Adrenal gland (tissue), 19 donors: ENCODE measurements at places on chromosomes 12 and 14.
A peak's percentile ranks its signal among the peaks of the same experiment; 100 is the strongest.

DNA sequence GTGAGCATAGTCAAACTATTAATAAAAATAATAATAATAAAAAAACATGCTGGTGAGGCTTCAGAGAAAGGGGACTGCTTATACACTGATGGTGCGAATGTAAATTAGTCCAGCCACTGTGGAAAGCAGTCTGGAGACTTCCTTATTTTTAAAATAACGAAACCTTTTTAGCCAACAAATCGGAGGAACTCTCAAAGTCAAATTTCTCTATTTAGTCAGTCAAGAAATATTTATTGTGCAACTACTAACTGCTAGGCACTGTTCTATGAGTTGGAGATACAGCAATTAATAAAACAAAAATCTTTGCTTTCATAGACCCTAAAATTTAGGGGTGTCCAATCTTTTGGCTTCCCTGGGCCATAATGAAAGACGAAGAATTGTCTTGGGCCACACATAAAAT, 10.8 kb downstream of the TAOK3 start:
- no peak for DNase-seq

- no peak for DNase-seq
Observed at GRCh38 chr14:48580692-48581091, 905.3 kb upstream of the MDGA2 start.

DNA sequence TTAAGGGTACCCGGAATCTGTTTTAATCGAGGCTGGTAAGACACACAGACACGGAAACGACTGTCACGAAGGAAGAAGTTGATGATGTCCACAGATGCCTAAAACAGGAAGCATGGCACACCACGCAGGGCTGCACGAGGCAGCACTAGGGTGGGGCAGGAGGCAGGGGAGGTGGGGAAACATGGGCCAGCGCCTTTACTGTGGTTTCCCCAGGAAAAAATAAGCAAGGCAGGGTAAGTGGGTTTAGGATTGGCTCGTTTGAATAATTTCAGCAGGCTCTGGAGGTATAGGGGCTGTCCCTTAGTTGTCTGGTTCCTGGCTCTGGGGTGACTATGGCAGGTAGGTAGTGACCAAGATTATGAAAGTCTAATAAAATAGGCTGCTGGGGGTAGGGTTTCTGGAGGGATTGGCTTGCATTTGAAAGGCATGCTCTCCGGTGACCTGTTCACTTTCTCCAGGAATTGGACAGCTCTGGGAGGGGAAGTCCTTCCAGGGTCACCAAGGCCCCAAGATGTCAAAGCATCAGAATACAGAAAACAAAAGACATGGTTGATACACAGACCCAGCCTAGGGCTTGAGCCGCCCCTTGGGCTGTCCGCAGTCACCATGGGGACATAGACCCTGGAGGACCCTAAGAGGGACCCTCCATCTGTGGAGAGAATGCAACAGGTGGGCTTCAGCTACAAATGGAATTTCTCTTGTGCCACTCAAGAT, 35.3 kb downstream of the MAP1LC3B2 start:
- DNase-seq = peak; percentile 25

- no peak for DNase-seq
Observed at GRCh38 chr12:44296624-44297197, 460.8 kb downstream of the TMEM117 start.

DNA sequence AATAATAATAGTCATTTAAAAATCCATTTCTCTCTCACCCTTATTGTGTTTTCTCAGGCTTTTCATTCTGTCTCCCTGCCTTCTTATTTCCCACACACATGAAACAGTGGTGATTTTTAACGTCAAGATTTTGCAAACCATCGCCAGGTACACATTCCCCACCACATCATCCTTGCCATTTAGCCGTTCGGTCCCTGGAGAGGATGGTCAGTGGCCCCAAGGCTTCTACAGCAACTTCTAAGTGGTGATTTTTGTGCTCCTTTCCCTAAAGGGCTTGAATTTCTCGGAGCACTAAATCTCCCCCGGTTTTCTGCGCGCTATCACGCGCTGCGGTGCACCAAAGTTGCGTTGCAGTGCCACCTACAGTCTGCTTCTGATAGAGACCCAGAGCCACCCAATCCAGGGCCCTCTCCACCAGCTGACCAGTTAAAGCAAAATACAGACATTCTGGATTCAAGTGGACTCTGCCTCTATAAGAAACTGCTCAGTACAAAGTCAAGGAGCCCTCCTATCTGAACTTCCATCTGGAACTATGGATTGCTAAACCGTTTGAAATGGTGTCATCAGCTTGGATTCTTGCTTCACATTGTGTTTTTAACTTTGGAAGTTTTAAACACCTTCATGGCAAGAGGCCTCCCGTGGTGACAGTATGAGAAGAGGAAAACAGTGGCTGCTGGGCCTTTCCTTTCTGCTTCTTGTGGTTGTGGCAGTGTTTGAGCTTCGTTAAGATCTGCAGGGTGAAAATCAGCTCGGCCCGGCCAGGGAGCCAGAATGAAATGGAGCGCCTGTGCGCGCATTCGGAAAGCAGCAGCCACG, 234.0 kb downstream of the SPTSSA start:
- DNase-seq = peak; percentile 53

GRCh38 chr12:113788020-113788856, 177.9 kb downstream of the RBM19 start:
- DNase-seq = no peak

DNA sequence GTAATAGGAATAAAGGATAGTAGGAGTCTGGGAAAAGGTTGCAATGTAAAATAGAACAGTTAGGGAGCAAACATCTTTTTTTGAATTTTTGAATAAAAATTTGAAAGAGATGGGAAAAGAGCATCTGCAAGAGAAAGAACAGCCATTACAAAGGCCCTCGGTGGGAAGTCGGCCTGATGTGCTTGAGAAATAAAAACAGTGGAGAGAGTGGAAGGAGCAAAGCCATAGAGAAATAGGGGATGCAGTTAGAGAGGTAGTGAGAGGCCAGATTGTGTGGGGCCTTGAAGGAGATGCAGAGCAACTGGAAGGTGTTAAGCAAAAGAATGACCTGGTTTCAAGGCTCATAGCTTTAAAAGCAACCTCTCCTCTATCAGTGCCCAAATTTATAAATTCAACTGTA, 409.8 kb downstream of the RERGL start:
- no peak for DNase-seq

GRCh38 chr14:99268810-99269707, 2.9 kb downstream of the BCL11B start:
- no peak for DNase-seq

DNA sequence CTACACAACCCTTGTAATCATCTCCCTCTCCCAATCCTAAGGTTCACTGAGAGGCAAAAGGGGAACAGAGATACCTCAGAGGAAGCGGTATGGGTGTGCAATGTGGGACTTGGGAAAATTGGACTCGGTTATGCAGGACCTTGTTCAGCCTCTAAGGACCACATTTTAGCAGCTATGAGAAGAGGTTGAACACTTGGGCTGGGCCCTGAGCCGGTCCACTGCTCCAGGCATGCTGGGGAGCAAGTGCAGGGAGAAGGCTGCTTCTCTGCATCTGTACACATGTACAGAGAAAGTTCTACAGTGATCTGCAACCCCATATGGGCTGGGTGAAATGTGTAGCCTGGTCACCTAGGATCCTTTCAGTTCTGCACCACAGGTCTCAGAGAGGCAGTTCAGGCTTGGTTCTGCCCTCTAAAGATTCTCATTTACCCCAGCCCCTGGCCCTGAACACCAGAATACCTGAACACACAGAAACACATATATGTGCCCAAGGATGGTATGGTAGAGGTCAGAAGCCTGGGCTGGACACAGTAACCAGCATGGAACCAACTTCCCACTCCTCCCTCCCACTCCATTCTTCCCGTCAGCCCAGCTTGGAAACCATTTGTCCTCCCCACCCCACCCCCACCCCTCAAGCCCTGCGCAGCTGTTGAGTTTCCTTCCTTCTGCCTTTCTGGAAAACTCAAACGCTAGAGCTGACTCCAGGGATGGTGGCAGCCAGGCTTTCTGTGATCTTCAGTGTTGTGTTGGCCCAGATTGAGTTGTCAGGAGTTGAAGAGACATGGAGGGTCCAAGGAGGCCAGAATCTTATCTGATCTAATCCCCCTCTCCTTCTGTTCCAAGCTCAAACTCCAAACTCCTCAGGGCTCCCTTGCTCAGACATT, 10.4 kb downstream of the HOXC5 start:
- DNase-seq = no peak

- DNase-seq = no peak
Observed at GRCh38 chr14:53249059-53249458, 95.9 kb upstream of the DDHD1 start.

DNA sequence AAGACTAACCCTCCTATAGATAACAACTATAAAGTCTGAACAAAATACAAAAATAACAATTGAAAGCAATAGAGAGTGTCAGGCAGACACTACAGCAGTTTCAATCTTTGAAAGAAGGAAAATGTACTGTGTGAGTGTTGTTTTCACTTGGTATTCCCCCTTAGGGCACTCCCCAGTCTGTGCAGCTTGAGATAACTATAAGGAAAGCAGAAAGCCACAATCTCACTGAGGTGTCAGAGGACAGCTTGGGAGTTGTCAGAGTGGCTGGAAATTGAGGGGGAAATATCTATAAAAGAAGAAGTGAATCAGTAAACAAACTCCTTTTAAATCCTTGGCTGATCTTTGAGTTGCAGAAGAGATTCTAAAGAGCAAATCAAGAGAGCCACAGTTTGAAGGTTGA, 364.8 kb downstream of the NELL2 start:
- no peak for DNase-seq

- DNase-seq = no peak
Observed at GRCh38 chr14:46384611-46385010, 267.0 kb downstream of the RPL10L start.

DNA sequence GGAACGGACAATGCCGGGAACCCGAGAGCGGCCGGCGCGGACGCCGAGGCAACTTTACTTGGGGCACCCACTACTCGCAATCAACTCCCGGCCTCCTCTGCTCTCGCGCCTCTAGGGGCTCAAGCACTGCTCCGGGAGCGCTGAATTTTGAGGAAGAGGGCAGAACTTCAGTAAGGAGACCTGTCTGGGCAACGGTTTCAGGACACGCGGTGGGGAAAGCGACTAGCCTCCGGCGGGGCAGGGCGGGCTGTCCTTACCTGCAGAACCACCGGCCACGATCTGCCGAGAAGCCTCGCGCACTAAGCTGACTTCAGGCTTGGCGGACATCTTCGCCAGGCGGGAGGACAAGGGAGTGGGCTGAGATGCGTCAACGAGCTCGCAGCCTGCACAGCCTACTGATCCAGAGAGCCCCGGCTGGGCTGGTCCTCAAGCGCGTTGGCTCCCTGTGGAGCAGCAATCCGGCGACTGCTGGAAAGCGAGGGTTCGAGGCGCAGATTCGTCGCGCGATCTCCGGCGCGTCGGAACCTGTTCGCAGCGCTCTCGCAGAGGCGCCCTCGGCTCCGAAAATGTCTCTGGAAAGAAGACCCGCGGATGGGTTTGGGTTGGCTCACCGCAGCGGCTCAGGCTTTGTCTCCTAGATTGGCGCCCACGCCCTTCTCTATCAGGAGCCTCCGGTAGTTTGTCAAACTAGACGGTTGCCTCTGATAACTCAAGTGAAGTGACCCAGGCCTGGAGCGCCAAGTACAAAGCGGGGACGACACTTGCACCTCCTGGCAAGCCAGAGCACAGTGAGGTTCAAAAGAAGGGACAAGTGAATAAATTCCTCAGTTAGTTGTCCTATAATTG, at the start of gene SLC25A21:
Gene SLC25A21, minus strand, starts transcription at position 583 of the 846 bp plus-strand sequence.
- DNase-seq = peak; percentile 87

GRCh38 chr14:68712703-68713370, 80.0 kb downstream of the ZFP36L1 start:
- DNase-seq = no peak

DNA sequence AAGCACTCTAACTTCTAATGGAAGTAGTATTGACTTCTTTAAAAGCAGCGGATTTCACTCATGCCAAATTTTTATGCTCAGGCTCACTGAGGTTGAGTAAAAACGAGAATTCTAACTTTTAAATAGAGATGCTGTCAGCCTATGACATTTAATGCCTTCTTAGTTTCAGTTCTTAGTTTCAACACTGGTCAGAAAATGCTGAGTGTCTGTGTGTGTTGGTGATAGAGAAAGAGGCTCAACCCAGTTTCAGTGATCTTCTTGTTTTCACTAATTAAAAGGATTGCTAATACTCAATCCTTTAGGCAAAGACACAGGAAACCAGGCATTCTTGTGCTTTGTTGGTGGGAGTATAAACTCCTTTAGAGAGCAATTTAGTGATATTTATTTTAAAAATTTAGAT, 31.0 kb downstream of the PEBP1 start:
- no peak for DNase-seq

DNA sequence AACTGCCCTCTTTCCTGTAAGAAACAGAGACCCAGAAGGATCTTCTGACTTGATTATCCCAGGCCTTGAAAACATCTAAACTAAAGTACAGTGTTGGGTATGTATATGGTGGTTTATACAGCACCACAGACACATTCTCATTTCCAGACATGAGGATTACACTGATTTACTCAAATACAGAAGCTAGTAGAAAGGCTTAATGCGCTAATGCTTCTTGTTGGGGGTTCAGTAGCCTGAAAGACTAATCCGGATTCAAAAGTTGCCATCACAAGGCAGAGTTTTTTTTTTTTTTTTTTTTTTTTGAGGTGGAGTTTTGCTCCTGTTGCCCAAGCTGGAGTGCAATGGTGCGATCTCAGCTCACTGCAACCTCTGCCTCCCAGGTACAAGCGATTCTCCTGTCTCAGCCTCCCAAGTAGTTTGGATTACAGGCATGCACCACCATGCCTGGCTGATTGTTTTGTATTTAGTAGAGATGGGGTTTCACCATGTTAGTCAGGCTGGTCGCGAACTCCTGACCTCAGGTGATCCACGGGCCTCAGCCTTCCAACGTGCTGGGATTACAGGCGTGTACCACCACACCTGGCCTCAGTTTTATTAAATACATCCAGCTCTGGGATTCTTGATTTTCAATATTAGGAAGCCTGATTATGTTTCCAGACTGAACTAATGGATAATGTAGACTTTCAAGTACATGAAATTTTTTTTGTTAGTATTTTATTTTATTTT, 46.3 kb upstream of the HECTD1 start:
- no peak for DNase-seq

GRCh38 chr12:113658006-113658655, 186.5 kb upstream of the LHX5 start:
- no peak for DNase-seq

DNA sequence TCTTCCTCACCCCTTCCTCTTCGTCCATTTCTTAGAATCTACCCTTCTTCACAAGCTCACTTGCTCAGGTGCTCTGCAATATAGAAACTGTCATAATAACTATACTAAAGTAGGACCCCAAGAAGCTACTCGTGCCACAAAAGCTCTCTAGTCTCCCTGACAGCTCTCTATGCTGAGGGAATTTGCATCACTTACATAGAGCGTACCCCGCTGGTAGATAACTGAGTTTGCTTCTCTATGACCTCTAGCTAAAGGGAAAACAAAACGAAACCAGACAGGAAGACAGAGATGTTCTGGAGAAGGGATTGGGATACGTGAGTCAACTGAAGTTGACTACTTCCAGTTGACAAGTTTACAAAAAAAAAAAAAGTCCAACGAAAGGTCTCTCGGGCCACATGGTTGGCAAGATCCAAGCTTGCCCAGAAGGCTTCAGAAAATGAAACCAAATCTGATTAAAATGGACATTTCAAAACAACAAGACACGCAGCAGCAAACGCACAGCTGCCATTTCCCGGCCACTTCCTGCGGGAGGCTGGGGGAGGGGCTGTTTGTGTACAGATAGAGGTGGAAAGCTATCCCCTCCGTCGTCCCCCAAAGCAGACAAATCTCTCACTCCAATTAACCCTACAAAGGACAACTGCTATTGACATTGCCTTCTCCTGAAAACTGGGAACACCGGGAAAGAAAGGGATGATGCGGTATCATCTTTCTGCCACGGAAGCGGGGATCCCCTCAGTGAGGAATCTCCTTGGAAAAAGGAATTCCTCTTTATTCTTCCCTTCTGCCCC, 1.3 kb downstream of the BAZ2A start:
- peak; percentile 91 for DNase-seq
